ENCODE measurements at places on chromosomes 7 and 10. TPM values are rescaled to one million over a fixed set of nuclear protein-coding genes. Genes with fewer than 3 reads are reported as not detected.

DNA sequence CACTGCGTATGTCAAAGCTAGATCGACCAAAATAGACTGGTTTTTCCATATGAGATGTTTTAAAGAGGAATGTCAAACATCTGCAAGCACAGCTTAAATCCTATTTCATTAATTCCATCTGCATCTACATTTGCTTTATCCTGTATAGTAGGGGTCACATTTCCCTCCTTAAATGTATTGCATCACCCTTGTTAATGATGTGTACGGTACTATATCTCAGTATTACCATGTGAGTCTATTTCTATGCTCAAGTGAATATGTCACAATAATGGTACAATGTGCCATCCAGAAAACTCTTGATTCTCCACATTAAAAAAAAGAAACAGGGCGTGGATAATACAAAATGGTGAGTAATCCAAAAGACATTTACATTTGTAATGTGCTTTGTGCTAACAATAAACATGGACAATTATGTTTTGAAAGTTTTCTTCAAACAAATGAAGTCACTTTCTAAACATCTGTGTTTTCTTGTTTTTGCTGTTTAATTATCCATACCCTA lies 56.6 kb downstream of the TWIST1 start:
- no peak for DNase-seq

DNA sequence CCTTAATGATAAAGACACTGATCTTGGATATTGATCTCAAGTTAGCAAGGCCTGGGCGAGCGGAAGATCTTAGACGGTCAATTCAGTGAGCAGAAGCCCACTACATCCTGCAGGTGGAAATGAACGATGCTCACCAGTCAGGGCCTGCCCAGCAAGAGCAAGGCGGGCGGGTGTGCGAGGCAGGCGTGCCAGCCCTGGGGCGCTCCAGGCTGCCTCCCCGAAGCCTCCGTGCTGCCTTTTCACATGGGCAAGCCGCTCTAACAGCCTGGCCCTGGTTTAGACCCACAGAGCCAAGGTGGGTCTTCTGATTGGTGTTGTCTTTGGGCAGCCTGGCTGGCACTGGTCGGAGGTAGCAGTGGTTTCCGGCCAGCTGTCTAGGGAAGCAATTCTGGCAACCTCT lies 475.1 kb upstream of the FOXK1 start:
- DNase-seq = no peak

DNA sequence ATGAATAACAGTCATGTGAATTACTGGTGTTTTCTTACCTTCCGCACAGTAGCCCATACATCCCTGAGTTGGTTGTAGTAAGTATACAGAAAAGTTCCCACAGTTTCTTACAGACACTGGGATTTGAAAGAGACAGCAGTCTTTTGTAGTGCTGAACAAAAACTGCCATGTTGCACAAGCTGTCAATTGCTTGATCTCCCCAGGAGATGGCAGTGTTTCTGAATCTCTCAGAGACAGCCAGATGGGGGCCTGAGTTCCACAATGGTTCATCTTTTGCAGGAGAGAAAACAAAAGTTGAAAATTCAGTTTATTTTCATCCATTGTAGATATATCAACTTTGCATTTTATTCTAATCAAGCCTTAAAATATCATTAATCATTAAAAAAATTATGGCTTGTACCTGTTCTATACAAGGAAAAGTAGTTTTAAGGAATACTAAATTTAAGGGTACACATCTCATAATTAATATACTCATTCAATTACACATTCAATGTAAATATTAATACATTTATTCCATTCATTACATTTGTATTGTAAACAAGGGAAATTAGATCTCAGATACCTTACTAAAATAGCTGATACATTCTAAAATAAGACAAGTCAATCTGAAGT lies 14.5 kb downstream of the VWDE start:
- DNase-seq = no peak

DNA sequence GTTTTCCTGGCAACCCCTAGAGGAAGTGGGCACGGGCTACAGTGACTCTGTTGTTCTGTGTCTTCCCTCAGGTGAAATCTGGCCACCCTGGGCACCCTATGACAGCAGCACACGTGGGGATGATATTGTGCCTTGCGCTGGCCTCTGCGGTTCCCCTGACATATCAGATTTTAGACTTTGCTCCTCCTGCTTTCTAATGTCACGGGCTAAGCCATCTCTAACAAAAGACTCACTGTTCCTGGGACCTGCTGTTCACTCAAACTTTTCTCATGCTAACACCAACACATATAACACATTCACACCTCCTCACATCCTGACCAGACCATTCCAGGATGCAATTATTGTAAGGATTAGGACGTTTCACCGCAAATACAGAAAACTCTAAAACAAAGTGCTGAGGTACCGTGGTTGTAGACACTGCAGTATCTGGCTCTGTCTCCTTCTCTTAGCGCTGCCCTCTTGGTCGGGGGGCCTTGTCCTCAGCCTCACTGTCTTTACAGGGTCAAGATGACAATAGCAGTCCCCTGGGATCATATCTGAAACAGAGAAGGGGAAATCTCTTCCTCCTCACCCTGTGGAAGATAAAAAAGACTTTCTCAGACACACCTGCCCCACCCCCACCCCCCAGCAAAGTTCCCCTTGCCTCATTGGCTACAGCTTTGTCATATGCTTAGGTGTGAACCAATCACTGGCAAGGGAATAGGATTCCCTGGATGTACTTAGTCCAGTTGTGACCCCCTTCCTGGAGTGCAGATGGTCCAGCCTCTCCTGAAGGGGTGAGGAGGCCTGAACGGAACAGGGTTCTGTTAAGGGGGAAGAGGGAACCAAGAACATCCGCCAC lies 14.1 kb downstream of the CHN2 start:
- DNase-seq = no peak

DNA sequence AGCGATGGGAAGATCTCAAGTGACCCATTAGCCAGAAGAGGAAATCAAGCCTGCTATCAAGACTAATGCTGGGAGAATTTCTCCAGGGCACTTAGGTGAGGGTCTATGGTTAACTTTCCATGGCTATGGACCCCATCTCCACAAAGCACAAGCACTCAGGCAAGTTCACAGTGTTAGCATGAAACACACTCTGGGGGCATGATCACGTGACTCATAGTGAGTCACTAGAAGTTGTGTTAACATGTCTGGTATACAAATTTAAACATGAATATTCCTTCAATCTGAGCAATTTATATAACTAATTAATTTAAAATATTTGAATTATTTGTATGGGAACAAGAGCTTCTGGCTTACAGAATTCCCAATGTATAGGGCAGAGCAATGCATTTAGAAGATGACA lies 131.8 kb downstream of the FAM204A start:
- DNase-seq = no peak

GRCh38 chr10:114367351-114368056 lies 36.8 kb downstream of the AFAP1L2 start:
- no peak for DNase-seq

DNA sequence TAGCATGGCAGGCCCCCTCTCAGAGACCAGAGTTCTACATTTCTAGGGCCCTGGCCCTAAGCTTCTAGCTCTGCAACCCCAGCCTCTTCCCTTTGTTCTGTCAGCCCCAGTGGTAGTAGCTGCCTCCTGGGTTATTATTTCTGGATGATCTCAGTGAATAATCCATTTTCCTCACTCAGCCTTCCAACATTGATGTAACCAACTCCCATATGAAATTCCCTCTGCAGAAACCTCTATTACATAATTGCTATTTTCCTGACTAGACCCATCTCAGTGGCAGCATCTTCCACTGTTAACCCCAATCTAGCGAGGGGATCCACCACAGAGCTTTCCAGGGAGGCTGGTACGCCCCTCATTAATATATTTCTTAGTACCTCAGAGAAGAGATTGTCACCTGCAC lies 49.8 kb downstream of the FHIP2A start:
- DNase-seq = no peak

GRCh38 chr7:45524445-45524844 lies 49.7 kb upstream of the ADCY1 start:
- no peak for DNase-seq

Gene ANKRD61
- not detected for total RNA-seq

Gene CLCN1
- total RNA-seq = 0.79 TPM

Gene MYH16
- not detected for total RNA-seq
